Spleen (tissue), 13 donors: ENCODE measurements at places on chromosomes 12 and 14. TPM values are rescaled to one million over a fixed set of nuclear protein-coding genes. Genes with fewer than 3 reads are reported as not detected.
A peak's percentile ranks its signal among the peaks of the same experiment; 100 is the strongest.

ACOT4 gene
- 1.3 TPM for polyA plus RNA-seq

GLT8D2 gene
- 1.1 TPM for polyA plus RNA-seq

FAIM2 gene
- 0.04 TPM for polyA plus RNA-seq

LPAR5 gene
- polyA plus RNA-seq, result 14.9 TPM

KRT3 gene
- not detected for polyA plus RNA-seq

DNAJC22 gene
- polyA plus RNA-seq, result 0.48 TPM

HSPB8 gene
- polyA plus RNA-seq, result 14.1 TPM

ZC3H10 gene
- polyA plus RNA-seq, result 2.5 TPM

SYT10 gene
- 0.03 TPM for polyA plus RNA-seq

ZNF10 gene
- polyA plus RNA-seq, result 4.3 TPM

APOLD1 gene
- polyA plus RNA-seq, result 1.3 TPM

DICER1 gene
- 7.1 TPM for polyA plus RNA-seq

PLEKHG7 gene
- polyA plus RNA-seq, result 1.7 TPM

PPP1R1A gene
- 0.58 TPM for polyA plus RNA-seq

MAP4K5 gene
- 15.9 TPM for polyA plus RNA-seq

DNA sequence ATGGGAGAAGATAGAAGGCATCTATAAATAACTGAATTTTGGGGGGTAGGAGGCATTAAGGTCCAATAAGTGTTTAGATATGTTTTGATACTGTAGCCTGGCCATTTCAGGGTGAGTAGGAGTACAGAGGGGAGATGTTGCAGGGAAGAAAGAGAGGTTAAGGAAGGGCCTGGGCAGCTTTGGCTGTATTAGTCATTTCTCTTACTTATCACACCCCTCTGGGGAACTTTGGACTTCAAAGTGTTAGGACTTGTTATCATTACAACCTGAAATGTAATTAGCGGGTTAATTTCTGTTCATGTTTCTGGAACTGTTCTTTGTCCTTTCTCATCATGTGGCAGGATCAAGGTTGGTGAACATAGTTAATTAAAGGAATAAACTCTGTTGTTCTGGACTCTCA is 40.3 kb downstream of the SUSD6 start:
- no peak for DNase-seq

GRCh38 chr14:56004786-56005185 is 113.4 kb upstream of the PELI2 start:
- no peak for DNase-seq

GRCh38 chr12:14356147-14356546 is 9.3 kb upstream of the ATF7IP start:
- DNase-seq, result no peak

DNA sequence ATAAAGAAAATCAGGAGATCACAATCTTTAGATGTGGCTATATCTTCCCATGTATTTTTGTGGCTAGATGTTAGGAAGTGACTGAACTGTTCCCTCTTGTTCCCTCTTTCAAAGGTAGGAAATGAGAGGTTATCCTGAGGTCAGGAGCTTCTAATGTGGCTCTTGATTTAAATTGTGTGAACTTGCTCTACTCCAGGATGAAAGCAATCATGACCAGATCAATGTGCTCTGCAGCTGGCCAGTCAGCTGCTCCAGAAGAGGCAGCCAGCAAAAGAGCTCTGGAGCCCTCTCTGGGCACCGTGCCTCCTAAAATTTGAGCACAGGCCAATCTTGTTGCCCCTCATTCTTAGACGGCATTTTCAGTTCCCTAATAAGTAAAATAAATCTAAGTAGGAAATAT is 32.0 kb downstream of the CDK17 start:
- no peak for DNase-seq

DNA sequence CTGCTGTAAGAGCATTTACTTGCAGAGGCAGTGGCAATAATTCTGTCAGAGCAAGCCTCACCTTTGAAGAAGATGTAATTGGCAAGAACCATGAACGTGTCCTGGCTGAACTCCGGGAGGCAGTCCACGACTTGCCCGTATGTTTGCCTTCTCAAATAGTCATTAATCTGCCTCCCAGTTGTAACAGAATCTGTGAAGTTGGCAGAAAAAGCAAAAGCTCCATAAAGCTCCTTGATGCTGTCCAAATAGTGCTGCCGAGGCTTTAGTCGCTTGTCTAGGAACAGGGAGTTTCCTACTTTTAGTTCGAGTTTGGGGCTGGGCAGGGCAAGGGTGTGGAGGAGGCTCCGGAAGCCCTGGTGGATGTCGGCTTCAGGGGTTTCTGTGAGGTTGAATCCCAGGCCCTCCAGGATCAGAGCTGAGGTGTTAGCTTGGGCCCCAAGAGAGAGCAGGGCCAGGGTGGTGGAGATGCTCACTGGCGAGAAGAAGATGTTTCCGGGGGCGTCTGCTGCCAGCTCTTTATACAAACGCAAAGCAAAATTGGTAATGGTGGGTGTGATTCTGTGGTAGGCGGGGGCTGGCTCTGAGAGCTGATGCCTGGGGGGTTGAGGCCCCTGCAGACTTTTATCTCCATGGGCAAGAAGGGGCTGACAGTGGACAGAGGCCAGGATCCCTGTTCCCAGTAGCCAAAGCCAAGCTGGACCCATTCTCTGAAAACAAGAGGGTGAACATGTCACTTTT is 4.4 kb downstream of the SERPINA11 start:
- DNase-seq, result no peak

DNA sequence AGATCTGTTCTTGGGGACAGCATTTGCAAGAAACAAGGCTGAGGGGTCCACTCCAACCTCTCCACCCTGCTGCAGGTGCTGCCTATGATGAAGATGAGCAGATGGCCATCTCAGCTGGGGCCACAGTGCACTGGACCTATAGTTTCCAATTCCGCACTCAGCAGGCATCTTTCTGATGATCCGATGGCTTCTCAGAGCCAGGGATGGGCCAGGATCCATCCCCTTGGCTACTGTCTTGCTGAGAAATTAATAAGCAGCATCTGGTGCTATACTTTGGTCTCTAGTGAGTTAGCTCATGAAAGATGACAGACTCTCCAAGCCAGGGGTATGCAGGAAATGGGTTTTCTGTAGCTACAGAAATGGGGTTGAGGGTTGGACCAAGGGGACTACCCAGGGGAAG is 18.4 kb upstream of the BDKRB1 start:
- DNase-seq, result no peak

- no peak for DNase-seq
Observed at GRCh38 chr12:118391836-118392235, 15.5 kb downstream of the SUDS3 start.

DNA sequence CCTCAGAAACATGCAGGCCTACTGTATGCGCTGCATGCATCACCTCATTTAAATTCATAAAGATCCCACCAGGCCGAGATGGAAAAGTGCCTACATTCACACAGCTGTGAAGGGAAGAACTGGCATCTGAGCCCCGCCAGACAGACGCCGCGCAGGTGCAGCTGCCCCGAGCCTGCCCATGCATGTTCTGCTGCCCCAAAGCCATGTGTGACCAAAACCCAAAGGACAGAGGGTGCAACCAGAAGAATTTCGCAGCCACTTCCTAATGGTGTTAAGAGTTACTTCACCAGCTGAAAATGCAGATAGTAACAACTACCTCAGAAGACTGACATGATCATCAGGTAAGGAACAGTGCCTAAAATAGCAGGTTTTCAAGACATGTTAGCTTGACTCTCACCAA is 13.5 kb upstream of the KRT8 start:
- no peak for DNase-seq

DNA sequence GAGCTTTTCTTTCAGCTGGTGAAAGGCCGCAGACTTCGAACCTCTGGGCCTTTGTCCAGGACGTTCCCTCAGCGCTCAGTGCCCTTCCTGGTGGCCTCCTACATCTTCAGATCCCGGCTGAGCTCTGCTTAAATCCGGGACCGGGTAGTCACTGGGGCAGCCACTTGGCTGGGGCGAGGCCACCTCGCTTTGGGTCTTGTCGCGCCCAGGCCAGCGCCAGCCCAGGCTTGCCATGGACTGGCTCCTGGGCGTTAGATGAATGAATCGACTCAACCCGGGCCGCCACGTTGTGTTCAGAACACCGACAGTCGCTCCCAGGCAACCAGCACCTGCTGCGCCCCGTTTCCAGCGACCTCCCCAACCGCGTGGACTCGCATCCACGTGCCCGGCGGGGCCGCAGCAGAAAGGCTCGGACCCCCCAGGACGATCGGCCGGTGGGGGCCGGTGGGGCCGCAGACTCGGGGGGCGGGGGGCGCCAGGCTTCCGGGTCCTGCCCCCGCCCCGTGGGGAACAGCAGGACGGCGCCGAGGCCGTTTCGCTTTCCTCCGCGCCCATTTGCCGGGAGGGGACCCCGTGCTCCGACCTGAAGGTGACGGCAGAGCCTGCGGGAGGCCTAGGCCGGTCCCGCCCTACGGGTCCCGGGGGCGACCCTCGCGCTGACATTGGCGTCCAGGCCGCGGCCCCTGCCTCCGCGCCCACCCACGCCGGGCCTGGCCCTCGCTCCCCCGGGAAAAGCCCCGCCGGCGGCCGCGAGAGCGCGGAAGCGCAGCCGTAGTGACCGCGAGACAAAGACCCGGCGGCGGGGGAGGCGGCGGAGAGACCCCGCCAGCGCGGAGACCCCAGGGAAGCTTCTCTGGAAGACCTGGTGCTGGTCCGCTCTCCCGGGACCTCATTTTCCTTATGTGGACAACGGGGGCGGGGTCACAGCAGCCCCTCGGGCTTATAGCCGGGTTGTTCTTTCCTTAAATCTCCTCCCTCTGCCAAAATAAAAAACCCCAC is 37.3 kb upstream of the RCOR1 start:
- DNase-seq, result peak; percentile 91

GRCh38 chr12:62848418-62848817 is 86.5 kb downstream of the PPM1H start:
- DNase-seq, result no peak

DNA sequence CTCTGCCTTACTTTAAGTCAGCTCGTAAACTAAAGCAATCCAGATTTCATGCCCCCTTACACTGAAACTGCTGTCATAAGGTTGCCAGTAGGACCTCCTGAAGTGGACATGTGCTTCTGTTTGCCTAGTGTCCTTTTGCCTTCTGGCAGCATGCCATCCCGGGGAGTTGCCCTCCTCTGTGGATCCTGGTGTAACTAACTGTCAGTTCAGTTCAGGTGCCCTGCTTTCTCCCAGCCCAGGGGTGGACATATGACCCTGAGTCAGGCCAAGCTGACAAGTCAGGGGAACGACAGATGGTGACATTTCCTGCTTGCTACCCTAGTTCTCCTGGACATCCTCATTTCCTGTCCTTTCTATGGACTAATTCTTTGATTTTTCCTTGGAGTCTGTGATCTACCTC is 25.6 kb downstream of the AKAP6 start:
- DNase-seq, result no peak

DNA sequence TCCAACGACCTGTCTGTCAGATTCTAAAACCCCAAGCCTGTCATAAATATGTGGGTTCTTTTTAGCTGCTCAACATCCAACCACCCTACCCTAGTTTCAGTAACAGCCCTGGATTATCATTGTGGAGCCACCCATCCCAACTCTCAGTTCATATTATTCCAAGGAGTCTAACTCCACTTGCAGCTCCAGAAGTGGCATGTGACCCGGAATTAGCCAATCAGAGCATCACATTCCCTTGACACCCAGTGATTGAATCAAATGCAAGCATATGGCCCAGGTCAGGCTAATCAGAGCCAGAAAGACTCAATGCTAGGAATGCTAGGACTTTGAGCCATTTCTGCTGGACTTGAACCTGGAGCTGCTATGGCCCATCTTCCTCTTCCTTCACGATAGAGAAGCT is 17.1 kb upstream of the HSP90B1 start:
- no peak for DNase-seq

GRCh38 chr14:68523326-68523610 is 269.6 kb downstream of the ZFP36L1 start:
- no peak for DNase-seq

- DNase-seq, result no peak
Observed at GRCh38 chr12:81294325-81295190, 216.7 kb downstream of the ACSS3 start.

DNA sequence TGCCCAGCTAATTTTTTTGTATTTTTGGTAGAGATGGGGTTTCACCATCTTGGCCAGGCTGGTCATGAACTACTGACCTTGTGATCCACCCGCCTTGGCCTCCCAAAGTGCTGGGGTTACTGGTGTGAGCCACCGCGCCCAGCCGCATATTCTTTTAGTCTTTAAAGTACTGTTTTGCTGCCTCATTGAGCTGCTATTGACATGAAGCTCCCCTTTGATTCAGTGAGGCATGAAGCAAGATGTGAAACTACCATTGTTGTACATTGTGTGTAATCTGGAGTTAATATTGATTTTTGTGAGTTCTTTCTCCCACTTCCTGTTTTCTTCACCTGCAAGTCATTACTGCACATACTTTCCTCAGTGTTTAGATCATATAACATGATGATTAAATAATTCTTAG is 80.8 kb downstream of the MNAT1 start:
- DNase-seq, result no peak

GRCh38 chr12:89156340-89156739 is 196.0 kb downstream of the DUSP6 start:
- DNase-seq, result no peak
